EL (cell line): ENCODE measurements at places on chromosomes 4 and X.

DNA sequence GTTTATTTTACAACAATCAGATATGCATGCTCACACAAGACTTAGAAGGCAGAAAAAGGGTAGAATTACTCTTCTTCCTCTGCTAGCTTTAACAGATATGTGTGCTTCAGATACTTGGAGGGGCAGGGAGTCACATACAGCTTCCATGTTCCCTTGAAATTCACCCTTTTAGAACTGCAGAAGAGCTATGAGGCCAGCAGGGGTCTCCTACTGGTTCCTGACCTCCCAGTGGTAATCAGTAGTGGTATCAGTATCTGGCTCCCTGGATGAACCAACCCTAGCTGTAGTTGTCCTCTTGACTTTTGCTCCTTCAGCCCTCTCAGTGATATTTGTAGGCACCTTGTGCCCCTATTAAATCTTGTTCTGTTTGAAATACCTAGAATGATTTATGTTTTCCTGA, 81.5 kb downstream of the RCHY1 start:
- DNase-seq, result peak; percentile 29

GRCh38 chrX:32597777-32598176, 613.6 kb downstream of the DMD start:
- DNase-seq, result no peak

GRCh38 chrX:1477229-1477628, 24.5 kb upstream of the ASMTL start:
- no peak for DNase-seq

- DNase-seq, result no peak
Observed at GRCh38 chrX:118585296-118585695, 89.7 kb downstream of the DOCK11 start.

DNA sequence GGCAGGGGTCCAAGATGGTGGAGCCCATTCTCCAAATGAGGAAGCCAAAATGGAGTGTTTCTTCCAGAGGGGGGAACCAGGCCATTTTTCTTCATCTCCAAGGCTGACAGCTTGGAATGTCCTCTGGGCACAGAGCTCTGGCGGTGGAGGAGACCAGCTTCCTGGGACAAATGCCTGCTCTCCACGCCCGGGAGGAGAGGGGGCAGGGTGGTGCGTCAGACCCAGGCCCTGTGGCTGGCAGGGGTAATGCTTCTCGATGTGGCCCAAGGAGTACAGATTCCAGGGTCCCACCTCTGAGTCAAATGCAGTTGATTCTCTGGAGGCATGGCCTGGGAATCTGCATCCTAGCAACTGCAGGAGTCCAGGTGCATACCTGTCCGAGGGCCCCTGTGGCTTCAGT, 44.6 kb upstream of the ADRA2C start:
- DNase-seq, result no peak

DNA sequence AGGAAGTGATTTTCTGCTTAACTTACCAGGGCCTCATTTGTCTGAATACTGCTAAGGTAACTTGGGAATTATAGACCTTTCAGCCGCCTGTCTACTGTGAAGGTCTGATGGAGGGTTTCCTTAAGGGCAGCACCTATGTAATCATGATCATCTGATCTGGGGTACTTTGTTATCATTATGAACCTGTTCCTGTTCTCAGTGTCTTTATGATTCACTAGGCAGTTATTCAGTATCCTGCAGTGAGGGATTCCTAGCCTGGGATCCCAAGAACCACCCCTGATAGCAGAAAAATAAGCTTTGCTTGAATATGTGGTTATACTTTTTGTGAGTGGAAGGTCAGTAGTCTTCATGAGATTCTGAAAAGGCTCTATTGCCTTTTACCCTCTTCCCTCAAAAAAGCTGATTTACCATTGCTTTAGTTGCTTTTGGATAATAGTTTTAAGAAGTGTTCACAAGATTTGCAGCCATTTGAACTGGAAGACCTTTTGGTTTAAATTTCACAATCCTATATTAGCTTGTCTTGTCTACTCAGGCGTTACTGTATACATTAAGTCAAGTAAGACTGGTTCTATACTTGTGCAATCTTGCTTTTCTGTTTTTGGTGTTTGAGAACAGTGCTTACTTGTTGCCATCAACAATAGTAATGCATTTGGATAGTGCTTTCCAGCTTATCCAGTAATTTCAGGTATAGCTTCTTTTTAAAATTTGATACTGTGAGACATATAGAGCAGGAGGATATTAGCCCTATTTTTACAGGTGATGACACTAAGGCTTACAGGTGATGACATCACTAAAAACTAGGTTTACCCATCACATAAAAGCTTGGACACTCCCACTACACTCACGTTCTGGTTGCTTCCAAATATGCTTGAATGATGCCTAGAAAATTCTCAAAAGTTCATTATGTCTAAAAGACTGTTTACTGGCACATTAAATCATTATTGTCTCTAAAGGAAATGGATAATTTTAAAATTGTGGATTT, 60.0 kb downstream of the FHIP1A start:
- DNase-seq, result no peak

GRCh38 chr4:42296196-42296595, 101.1 kb upstream of the SHISA3 start:
- no peak for DNase-seq

GRCh38 chr4:17599826-17600225, 14.6 kb upstream of the MED28 start:
- DNase-seq, result no peak

- DNase-seq, result no peak
Observed at GRCh38 chrX:137547291-137547690, 18.6 kb upstream of the ZIC3 start.

- no peak for DNase-seq
Observed at GRCh38 chr4:1202526-1203011, 30.2 kb upstream of the SPON2 start.

DNA sequence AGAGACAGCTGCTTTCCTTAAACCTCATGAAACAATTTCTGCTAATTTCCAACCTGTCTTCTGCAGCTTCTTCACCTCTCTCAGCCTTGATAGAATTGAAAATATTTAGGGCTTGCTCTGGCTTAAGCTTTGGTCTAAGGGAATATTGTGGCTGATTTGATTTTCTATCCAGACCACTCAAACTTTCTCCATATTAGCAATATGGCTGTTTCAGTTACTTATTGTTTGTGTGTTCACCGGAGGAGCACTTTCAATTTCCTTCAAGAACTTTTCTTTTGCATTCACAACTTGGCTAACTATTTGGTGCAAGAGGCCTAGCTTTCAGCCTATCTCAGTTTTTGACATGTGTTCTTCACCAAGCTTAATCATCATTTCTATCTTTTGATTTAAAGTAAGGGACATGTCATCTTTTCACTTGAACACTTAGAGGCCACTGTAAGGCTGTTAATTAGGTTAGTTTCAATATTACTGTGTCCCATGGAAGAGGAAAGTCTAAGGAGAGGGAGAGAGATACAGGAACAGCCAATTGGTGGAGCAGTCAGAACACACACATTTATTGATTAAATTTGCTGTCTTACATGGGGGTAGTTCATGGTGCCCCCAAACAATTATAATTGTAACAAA, 213.2 kb downstream of the RASL11B start:
- DNase-seq, result no peak

DNA sequence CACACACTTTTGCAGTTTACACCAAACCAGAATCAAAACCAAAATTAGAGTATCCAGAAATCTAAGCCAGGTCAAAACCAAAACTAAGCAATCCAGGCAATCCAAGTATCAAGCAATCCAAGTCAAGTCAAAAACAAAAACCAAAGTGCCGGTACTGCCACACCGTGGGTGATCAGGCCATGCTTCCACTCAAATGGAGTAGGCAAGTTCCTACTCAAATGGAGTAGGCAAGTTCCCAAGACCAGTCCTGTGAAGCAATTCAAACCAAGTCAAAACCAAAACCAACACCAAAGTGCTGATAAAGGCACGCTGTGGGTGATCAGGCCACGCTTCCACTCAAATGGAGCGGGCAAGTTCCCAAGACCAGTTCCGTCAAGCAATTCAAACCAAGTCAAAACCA, 31.3 kb downstream of the MID1 start:
- DNase-seq, result no peak

GRCh38 chr4:143287572-143287923, 49.1 kb upstream of the GAB1 start:
- DNase-seq, result peak; percentile 13

DNA sequence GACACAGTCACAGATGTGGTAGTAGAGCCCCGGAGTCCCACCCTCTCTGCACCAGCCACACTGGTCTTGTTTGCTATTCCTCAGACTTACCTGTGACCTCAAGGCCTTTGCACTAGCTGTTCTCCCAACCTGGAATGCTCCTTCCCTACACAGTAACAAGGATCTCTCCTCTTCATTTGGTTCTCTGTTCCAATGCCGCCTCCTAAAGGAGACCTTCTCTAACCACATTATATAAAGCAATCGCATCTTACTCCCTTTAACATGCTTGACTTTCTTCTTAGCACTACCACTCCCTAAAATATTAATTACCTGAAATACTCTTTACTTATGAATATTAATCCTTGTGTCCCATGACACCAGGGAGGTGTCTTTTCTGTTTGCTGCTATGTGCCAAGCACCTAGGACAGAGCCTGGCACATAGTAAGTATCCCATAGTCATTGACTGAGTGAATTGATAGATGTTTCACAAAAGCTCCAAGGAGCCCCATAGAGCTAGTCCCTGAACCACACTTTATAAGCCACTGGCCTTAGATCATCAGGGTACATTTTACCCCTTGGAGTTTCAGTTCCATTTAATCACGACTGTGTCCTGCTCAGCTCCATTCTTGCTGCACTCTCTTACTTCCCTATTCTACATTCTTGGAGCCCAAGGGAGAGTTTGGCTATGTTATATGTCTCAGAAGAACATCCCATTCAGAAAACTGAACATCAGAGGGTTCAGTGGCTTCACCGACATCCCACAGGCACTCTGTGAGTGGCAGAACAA, 312.7 kb downstream of the RAB28 start:
- DNase-seq, result no peak

- peak; percentile 31 for DNase-seq
Observed at GRCh38 chrX:115183980-115184379, 5.2 kb upstream of the RBMXL3 start.

DNA sequence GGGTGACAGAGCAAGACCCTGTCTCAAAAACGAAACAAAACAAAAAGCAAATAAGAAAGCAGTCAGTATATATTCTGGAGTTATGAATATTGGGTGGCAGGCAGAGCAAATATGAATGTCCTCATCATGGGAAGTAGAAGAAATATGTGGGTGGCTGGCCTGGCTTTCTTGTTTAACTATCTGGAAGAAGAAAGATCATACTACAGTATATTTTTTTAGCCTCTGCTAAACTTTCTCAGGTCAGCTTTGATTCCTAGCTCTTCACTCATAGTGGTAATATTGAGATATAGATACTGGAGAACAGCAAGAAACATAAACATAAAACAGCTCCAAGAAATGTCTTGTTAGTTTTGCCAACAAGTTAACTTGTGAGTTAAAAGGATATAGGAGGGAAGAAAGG, 192.5 kb downstream of the SOWAHB start:
- DNase-seq, result no peak

DNA sequence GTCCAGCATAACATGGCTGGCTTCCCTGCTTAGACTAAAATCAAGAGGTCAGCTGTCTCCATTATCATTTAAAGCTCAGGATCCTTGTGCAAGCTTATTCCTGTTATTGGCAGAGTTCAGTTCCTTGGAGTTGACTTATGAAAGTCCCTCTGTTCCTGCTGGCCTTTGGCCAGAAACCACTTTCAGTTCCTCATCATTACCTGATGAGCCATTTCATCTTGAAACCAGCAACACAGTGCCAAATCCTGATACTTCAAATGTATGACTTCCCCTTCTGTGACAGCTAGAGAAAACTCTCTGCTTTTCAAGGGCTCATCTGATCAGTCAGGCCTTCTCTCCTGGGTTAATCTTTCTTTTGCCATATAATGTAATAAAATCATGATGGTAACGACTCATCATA, 110.6 kb upstream of the FSTL5 start:
- no peak for DNase-seq

- DNase-seq, result peak; percentile 91
Observed at GRCh38 chr4:120517966-120518365, 404.6 kb downstream of the PRDM5 start.

DNA sequence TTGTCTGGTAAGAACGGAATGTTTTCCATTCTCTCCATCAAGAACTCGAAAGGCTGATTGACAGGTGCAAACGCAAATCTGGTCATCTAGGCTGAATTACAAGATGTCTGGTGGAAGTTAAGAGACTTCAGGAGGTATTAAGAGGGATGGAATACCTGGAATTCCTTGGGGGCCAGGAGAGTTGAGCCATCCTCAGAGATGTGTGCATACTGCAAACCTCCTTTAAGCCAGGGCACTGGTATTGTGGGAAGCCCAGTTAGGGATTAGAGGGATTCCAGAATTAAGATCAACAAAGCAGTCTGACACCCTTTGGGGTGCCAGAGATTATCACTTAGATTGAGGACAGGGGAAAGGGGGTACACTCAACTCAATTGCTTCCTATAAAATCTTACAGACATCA, 151.4 kb downstream of the VCX3A start:
- no peak for DNase-seq

DNA sequence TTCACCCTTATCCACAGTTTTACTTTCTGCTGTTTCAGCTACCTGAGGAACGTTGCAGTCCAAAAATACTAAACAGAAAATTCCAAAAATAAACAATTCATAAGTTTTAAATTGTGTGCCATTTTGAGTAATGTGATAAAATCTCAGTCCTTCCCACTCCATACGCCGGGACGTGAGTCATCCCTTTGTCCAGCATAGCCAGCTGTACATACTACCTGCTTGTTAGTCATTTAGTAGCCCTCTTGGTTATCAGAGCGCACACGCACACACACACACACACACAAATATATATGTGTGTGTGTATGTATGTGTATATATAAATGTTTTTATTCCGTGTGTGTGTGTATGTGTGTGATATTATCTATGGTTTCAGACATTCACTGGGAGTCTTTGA, 4.8 kb upstream of the CCSER1 start:
- no peak for DNase-seq

DNA sequence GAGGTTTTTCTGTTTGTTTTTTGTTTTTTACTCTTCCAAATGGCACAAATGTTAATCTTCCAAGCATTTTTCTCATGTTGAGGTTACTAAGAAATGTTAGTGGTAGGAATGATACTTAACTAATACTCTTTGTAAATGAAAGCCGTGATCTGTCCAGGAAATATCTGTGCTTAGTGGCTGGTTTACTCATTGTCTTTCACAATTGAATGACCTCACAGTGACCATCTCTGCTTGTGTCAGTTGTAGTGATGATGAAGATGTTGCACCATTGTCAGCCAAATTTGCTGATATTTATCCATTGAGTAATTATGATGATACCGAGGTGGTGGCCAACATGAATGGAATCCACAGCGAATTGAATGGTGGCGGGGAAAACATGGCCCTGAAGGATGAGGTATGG, 93.5 kb downstream of the TNIP2 start:
- DNase-seq, result peak; percentile 84

DNA sequence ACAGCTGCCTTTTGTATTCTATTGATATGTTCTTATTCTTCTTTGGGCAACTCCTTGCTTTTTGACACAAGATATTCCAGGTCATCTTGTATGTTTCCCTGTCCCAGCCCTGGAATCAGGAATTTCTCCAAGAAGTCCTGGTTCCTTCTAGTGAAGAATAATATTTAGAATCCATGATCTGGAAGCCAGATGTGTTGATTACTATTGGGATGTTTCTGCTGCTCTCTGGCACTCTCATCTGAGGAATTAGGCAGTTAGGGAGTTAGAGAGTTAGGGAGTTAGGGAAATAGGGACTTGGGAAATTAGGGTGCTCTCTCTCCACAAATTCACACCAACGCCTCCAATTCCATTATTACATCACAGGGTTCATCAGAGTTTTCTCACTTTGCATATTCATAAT, 191.2 kb downstream of the ZNF330 start:
- DNase-seq, result no peak
